Activated T-cell treated with anti-CD3 and anti-CD28 coated beads for 24 hours (primary cell): ENCODE measurements at places on chromosomes 2 and 18.

GRCh38 chr2:3493615-3494007 is 25.7 kb downstream of the ADI1 start:
- DNase-seq = no peak

GRCh38 chr2:98769784-98770183 is 38.9 kb upstream of the MGAT4A start:
- no peak for DNase-seq

DNA sequence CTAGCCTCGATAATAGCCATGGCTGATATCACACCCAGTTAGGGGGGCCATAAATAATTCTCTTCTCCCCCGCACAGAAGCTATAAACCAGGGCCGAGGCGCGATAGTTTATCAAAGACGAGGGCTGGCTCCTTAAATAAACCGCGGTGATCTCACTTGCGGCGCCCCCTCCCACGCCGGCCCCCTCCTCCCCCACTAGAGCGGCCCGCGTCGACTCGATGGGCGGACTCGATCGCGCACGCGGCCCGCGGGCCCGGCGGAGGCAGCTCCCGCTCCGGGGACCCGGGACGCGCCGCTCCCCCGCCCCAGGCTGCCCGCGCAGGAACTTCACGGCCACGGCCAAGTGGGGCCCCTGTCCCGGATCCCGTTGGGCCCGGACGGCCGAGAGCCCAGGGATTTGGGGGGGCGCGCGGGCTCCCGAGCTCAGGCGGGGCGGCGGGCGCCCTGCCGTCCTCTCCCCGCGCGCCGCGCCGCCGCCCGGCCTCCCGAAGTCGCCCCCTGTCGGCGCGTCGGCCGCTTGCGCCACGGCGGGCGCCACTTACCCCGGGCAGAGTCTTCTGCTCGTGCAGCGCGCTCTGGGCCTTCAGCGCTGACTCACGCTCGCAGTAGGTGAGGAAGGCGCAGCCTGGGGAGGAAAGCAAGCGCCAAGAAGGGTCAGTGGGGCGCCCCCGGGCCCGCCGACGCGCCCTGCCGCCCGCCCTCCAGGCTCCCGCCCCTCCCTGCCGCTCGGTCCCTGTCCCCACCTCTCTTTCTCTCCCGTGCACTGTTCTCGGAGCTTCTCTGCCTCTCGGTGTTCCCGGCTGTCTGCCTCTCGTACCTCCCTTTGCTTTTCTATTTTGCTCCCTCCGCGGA is 80.4 kb downstream of the CELF4 start:
- no peak for DNase-seq

DNA sequence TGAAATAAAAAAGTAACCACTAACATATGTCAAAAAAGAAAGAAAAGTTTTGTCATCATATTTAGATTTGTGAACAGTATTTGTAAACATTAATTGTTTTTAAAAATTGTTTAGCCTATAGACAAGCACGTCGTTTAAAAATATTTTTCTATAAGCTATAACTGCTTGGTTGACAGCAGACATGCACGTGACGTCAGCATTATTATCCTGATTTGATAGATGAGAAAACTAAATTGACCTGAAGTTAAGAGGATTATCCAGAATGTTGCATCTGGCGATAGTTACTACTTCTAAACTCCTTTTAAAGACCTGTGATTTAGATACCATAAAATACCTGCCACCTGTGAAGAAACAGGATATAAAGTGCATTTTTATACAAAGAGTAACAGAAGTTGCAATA is 156.9 kb upstream of the BARD1 start:
- DNase-seq = no peak

DNA sequence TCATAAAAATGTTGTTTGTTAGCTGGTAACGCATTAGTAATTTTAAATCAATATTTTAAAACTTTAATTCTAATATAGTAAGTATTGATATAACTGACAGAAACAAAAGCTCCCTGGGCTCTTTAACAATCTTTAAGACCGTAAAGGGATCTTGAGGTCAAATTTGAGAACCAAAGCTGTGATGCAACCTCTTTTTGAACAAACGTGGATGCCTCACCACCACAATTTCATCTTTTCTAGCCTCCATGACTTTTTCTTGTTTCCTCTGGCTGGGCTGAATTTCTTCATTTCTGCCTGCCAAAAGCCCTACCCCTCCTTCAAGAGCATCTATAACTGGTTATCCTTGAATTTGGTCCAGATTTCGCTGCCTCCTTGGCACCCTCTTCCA is 563 bp upstream of the POLE4 start:
- no peak for DNase-seq

- no peak for DNase-seq
Observed at GRCh38 chr2:138269765-138270164, 231.8 kb upstream of the SPOPL start.

- DNase-seq = no peak
Observed at GRCh38 chr2:1510176-1510575, 96.9 kb downstream of the TPO start.

DNA sequence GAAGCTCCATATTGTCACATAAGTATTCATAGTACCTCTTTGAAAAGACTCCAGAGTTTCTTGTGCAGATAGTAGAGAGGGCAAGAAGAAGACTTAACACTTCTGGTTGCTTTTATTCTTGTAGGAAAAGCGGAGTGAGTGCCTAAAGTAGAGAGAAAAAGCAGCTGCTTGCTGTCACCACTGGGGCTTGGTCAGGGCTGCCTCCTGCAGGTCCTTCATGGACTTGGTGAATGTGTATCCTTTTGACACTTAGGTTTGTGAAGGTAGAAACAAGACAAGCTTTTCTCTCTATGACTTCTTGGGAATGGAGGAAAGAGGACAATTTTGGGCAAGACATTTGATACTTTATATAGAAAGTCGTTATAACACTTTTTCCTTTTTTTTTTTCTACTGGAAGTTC is 312.8 kb upstream of the FANCL start:
- DNase-seq = no peak

- DNase-seq = no peak
Observed at GRCh38 chr2:241201445-241202267, 13.2 kb downstream of the ANO7 start.

GRCh38 chr2:187453078-187453641 is 5.1 kb upstream of the CALCRL start:
- DNase-seq = no peak

DNA sequence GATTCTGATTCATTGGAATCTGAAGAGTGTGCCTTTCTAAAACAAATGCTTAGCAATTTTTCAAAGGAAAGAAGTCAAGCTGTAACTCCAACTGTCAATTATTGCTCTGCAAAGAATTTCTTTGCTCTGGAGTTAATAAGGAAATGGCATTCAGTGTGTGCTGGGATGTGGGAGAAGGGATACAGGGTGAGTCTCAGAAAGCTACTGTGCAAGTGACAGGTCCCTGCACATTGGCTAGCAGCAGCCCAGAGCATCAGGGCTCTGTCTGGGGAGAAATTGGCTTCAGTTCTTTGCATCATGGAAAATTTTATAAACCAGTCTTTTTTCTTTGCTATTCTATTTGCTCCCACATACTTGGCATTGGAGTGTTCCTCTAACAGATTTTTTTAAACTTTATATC is 1.1 kb upstream of the SYT4 start:
- no peak for DNase-seq

DNA sequence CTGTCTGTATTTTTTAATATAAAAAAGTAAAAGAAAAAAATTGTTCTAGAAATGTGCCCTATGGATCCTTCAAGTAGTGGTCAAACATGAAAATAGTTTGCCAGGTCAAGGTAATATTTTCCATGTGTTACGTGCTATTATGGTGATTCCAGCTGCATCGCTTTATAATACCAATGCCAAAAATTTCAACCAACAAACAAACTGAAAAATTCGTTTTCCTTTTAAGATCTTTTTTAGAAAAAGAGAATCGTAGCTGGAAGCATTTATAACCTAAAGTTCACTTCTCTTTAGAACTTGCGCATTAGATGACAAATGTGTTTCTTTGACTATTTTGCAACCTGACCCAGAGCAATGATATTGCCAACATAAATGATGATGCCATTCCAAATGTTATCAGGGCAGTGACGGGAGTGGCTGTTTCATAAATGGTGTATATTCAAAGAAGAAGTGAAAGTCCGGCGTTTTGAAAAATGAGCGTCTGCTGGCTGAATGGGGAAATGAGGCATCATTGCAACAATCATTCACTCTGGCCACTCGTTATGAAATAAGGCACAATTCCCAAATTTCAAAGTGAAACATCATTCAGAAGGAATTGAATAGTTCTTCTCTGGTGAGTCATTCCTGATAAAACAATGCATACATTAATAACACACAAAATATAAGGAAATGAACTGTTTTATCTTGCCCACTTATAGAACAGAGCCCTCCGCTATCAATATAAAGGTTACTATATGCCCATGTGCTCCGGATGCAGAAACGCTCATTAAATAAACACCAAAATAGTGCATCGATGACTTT is 297.4 kb downstream of the TGIF1 start:
- DNase-seq = no peak

DNA sequence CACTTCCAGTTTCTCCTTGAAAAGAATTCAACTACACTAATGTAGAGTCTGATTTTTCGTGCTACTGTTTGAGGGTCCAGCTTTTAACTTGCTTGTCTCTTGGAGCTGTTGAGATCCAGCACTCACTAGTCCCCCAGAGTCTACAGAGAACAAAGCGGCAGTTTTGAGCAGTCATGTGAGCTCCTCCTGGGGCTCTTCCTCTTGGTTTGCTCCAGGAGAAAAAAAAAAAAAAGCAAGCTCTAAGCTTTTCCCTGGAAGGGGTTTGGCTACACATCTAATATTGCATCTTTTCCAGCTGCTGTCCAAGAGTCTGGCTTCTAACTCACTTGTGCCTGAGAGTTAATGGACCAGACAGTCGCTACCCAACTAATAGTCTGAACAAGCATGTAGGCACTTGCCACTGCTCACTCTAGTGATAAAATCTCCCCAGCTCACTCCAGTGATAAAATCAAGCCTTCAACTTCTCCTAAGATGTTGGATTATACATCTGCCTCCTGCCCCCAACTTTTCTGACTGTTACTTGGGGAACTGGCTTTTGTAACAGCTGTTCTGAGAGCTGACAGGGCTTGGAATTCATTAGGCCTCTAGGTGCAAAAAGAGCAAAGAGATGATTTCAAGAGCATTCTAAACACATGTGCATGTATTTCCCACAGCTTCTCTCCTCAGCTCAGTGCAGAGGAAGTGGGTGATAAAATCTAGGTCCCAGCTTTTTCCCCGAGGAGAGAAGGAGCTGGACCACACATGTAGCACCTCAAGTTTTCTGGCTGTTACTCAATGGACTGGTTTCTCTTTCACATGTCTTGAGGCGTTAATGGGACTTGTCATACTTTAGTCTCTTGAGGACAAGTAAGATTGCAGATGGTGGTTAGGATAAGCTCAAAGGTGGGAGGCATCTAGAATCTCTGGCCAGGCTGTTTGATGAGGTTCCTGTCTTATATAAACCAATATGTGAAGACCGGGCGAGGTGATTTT is 750.5 kb downstream of the LRP1B start:
- DNase-seq = no peak

GRCh38 chr2:111957872-111958354 is 59.5 kb downstream of the MERTK start:
- no peak for DNase-seq

- no peak for DNase-seq
Observed at GRCh38 chr2:61471905-61472805, 1.3 kb upstream of the USP34 start.

DNA sequence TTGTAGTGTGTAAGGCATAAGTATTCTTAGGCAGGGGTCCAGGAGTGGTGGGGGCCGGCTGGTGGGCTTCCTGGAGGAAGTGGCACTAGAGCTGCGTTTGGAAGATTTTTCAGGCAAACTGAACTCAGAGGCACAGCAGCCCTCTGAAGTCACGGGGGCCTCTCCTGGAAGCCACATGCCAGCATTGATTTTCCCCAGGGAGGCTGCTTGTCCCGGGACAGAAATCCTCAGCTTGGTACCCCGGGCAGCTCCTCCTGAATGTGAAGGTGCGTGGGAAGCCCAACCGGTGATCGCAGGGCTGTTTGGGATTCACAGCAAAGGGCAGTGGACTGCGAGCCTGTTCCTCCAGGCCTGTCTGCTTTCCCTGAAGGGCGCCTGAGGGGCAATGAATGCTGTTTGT is 1.6 kb upstream of the PDIA6 start:
- no peak for DNase-seq

DNA sequence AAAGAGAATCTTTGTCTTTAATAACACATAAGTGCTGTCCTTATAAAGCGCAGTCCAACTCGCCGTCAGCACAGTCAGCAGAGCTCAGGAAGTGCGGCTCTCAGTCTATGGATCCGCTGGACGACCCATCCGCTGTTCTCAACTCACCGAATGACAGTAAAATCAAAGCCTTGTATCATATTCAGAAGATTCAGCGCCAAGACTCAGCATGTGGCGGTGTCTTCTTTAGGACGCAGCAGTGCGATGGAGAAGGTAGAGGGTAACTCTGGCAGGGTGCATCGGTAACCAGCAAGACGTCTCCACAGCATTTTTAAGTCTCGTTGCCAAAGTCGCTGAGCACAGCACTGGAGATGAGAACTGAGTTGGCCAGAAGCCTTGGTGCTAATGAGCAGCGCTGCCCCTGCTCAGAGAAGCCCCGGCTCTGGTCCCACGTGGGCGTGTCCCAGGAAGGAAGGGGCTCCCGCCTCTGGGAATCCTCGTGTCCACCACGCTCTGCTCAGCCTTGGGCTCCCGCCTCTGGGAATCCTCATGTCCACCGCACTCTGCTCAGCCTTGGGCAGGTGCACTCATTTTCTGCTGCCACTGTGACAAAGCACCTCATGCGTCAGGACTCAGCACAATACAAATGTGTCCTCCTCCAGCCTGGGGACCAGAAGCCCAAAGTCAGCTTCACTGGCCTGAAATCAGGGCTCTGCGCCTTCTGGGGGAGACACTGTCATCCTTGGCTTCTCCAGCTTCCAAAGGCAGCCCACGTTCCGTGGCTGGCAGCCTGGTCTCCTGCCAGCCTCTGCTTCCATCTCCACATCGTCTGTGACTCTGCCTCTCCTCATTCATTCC is 238.0 kb upstream of the SALL3 start:
- no peak for DNase-seq

DNA sequence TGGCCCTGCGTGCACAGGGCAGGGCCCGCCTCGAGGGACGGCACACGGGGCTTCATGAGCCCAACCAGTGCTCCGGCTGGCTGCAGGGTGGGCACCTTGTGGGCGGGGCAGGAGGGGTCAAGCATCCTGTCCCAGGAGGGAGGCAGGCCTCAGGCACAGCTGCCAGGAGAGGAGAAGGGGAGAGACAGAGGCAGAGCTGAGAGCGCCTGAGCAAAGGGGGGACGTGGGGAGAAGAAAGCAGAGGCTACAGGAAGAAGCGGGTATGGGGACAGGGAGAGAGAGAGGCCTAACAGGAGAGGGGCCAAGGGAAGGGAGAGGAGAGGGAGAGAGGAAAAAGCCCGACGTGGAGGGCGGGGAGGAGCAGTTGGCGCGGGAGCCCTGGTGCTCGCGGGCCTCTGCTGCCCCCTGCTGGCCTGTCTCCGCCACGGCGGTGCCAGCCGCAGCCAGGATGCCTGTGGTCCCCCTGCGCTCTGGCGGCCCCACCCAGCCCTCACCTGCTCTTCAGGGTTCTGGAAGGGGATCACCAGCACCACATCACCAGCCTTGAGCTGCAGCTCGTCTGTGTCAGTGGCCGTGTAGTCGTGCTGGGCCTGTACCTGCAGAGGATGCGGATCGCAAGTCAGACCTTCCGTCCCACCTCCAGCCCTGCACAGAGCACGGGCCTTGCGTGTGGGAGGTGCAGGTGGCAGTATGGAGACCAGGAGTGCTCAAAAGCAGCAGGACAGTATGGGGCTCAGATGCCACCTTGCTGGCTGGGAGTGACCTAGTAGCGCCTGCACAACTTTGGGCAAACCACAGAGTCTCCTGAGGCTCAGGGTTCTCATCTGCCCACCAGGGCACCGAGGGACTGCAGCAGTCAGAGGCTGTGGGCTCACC is 56.8 kb downstream of the BIN1 start:
- DNase-seq = peak; percentile 48

GRCh38 chr2:33652830-33653229 is 53.7 kb upstream of the FAM98A start:
- no peak for DNase-seq

- no peak for DNase-seq
Observed at GRCh38 chr2:60094450-60094929, 459.0 kb downstream of the BCL11A start.
